Stimulated activated CD4-positive, alpha-beta T cell treated with anti-CD3 and anti-CD28 coated beads, Interleukin-1b, Interleukin-23, amount 100 ng/mL, for 1 hour (primary cell): ENCODE measurements at places on chromosomes 2 and 18.

DNA sequence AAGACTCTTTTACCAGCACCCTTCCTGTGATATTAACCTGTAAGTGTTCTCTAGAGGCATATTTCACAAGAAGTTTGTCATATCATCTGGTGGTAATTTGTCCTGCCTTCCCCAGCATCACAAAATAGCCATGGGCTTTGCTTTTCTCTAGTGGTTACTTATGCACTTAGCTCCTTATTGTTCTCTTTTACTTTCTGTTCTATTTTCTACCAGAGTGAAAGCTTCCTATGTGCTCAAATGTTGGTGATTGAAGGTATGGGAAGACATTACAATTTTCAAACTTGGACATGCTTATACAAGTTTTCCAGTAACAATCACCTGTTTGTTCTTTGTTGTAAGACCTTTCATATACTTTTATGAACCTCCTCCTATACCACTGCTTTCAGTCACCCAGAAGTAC, 87.0 kb upstream of the KCNH7 start:
- DNase-seq: no peak

- DNase-seq: no peak
Measured at GRCh38 chr2:35292199-35292598, 1063.4 kb upstream of the CRIM1 start.

DNA sequence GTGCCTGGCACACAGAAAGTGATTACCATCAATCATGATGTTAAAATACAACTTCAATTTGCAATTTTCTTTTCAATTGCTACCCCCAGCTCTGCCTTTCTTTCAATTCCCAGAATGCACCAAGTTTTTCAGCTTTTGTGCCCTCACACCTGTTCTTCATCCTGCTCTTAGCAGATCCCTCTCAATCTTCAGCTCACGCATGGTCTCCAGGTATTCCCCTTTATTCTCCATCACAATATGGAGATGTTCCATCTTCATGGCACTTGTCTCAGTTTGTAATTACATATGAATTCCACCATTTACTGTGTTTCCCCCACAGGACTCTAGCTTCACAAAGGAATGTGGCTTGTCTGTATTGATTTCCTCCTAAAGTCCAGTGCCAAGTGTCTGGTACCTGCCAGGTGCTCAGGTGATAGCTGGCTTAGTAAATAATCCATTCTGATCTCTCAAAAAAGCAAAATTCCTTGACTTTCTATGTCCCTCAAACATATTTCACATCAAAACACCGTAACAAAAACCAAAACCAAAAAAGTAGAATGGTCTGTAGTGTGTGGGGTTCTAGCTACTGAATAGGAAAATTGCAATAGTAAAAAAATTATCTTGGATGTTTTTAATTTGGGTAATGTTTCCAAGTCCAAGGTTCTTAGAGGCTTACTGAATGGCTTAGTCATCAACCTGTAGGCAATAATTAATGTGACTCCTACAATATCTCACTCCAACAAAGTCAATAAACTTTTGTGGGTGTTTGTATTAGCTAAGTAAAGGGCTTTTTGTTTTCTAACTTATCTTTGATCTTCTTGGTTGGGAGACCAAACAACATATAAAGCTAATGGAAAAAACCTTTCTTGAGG, 2.9 kb upstream of the INSIG2 start:
- no peak for DNase-seq

- DNase-seq: no peak
Measured at GRCh38 chr2:3598912-3599854, 4.3 kb downstream of the COLEC11 start.

- no peak for DNase-seq
Measured at GRCh38 chr2:160425434-160426151, 68.0 kb downstream of the RBMS1 start.

DNA sequence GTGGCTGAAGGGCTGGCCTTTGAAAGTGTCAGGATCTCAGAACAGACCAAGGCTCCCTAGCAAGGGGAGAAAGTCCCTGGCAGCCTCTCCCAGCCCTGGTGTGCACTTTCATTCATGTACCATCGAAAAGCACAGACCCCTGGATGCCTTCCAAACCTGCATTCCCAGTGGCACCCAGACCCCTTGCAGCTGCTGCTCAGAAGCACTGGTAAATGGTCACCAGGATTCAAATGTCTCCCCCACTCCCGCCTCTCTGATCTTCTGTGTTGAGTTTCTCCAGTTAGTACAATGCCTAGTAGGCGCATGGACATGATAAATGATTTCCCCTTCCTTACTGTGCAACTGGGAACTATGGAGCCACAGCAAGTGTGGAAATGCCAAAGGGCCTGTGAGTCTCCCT, 180.0 kb downstream of the GLI2 start:
- DNase-seq: no peak

- no peak for DNase-seq
Measured at GRCh38 chr18:6886797-6887330, 157.3 kb downstream of the ARHGAP28 start.

DNA sequence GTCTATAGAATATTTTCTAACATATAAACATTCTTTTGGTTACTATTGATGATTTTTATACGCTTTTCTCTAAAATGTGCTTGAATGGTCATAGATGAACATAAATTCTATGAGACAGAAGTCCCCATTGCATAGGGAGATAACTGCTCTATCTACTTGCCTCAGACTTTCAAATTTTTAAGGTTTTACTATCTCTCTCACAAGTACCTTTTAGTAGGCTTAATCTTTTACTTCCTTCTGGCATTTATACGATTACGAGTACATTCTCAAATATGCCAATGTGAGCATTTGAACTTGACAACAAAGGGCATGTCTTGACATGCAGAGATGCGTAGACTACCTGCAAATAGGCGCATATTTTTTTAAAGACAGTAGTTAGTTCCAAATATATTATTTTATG, 935.9 kb upstream of the LRATD1 start:
- DNase-seq: no peak

DNA sequence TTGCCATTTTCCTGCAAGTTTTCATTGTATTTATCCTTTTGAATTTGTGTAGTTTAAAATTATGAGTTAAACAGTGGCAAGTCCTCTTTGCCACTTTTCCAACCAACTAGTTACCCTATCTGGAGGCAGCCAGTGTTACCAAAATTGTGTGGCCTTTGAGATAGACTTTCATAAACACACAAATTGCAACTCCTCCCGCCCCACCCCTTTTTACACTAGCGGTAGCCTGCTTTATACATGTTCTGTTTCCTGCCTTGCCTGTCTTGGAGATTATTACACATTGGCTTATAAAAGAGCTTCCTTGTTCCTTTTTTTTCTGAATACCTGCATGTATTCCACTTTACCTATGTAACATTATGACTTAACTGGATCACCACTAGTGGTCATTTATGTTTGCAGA, 56.5 kb downstream of the RPIA start:
- no peak for DNase-seq

- DNase-seq: no peak
Measured at GRCh38 chr2:219125225-219125885, 35.3 kb downstream of the NHEJ1 start.

DNA sequence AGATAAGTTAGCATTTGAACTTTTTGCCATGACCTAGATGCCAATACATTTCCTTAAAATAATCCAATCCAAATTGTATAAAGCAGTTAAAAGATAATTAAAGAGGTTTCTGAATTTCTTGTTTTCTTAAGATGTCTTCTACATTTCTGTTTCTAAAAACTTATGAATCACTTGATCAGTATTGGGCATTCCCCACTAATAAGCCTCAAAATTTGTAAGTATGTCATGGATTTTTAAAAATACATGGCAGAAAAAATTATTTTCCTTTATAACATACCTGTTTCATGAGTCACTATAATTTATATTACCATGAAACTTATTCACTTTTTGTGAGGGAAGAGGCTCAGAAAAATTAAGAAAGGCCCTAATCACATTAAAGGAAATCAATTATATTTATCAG, 90.3 kb upstream of the TFPI start:
- DNase-seq: no peak

DNA sequence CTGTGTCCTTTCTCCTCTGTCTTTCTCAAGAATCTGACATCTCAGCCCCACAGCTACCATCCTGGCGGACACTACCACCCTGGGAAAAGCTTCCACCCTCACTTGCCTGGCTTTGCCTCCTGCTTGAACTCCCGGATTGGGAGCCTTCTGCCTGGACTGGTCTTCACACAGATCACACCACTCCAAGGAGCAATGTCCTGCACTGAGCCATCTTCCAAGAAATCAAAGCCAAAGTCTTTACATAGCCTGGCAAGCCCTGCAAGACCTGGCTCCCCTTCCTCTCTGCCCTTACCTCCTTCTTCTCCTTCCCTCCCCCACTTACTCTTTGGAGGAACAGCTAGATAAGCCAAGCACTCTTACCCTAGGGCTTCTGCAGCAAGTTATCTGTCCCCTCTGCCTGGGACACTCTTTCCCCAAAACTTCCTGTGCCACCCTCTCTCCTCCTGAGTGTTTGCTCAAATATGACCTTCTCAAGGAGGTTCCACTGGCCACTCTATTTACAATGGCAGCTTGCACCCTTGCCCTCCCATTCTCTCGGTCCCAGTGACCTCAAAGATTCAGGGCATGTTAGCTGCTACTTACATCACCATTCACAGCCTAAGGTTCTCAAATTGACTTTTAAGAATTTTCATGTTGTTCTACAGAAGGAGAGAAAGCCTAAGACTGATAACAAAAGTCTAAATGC, 9.7 kb downstream of the ATP8B1 start:
- no peak for DNase-seq

- DNase-seq: no peak
Measured at GRCh38 chr2:207444756-207445155, 85.0 kb upstream of the CREB1 start.

DNA sequence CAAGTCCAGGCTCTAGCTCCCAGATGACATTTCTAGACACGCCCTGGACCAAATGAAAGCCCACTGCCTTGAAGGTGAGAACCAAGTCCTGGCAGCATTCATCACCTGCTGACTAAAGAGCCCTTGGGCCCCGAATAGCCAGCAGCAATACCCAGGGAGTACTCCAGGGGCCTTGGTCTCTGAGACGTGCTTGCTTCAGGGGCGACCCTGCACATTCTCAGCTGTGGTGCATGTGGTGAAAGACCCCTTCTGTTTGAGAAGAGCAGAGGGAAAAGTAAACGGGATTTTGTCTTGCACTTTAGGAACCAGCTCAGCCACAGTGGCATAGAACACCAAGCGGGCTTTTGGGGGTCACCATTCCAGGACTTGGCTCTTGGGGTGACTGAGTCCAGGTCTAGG, 260.5 kb upstream of the MYT1L start:
- DNase-seq: no peak

GRCh38 chr2:29106980-29107388, 8.2 kb upstream of the CLIP4 start:
- DNase-seq: no peak

- no peak for DNase-seq
Measured at GRCh38 chr2:120525056-120526046, 179.4 kb downstream of the INHBB start.

DNA sequence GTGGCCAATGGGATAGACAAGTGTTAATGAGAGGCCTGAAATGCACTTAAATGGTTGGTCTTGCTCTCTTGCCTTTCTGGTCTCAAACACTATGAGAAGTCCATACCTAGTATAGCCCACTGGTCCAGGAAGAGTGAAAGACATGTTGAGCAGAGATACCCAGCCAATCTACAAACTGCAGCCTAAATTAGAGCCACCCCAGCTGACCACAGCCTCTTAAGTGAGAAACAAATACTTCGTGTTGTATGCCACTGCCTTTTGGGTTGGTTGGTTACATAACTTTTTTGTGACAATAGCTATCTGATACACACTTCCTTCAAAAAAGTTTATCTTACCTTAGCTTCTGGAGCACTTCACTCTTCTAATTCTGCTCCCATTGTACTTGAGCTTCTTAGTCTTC, 8.8 kb upstream of the EXOC6B start:
- DNase-seq: no peak

GRCh38 chr18:48540251-48541025, 1.6 kb downstream of the CTIF start:
- DNase-seq: no peak

- DNase-seq: no peak
Measured at GRCh38 chr2:187577310-187577709, 23.1 kb upstream of the TFPI start.

- DNase-seq: no peak
Measured at GRCh38 chr2:222713002-222713401, 41.5 kb downstream of the MOGAT1 start.

GRCh38 chr2:215896921-215897320, 116.4 kb downstream of the MREG start:
- no peak for DNase-seq

DNA sequence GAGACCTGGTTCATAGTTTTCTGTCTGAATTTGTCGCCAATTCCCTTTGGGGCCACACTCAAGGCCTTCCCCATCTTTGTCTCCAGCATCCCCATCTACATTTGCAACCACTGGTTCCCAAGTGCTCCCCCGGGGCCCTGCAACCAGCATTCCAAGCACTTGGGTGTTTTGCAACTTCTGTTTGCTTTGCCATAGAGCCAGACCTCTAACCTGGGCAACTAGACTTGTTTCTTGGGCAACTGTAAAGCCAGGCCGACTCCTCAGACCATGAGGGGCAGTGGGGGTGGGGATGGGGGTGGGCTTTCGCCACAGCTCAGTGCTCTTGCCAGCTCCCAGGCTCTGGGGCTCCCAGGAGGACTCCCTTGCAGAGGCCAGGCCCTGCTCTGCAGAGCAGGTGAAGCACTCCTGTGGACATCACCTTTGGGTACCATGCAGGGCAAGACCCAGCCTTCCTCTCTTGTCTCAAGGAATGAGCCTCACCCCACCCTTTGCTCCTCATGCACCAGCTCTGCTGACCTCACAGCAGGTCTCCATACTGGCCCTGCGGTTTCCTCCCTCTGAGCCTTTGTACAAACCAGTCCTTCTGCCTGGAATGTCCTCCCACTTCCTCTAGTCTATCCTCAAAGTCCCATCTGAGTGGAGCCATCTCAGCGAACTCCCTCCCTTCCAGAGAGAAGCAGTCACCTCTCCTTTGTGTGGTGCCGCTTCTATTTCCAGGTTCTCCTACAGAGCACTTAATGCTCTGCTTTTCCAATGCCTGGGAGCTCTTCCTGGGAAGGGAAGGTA, 126.7 kb upstream of the MYCN start:
- no peak for DNase-seq

GRCh38 chr2:38187541-38188011, 111.6 kb upstream of the CYP1B1 start:
- DNase-seq: no peak

DNA sequence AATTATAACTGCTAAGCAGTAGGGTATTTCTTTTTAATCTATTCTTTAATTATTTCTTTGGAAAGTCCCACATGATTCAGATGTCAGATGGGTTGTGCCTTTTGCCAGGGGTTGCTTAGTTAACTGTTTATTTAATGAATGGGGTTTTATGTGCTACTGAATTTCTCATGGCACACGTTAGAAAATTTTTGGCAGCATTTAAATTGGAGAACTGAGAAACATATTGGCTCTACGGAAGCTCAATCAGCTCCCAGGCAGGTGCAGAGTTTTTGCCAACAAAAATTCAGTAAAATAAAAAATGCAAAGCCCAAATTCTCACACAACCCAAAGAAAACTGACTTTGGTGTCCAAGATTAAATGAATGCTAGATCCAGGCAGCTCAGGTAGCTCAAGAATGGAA, 467.2 kb downstream of the NRXN1 start:
- DNase-seq: no peak
